Endothelial cell (in vitro differentiated cells): ENCODE measurements at places on chromosomes 4 and X.

- no peak for DNase-seq
Observed at GRCh38 chrX:139828830-139829229, 104.0 kb downstream of the ATP11C start.

DNA sequence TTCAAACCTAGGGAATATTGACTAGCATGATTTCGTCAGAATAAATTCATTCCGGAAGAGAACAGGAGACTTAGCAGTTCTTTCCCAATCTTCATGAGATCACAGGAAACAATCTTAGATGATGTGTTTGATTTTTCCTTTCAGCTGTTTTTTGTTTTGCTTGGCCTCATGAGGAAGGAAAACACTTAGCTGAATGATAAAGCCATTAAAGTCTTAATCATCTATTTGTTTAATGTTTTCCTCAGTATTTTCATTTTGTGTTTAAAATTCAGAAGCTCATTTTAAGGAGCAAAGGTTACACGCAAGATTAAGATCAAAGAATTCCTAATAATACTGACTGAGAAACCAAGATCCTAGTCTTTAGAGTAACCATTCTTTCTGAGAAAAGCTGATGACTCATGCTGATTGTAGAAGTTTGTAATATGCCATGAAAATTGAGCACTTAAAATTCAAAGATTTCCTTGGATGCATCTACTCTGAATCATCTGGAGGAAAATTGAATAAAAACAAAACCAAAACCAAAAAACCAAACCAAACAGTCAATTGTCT lies 15.4 kb upstream of the TBC1D19 start:
- no peak for DNase-seq

GRCh38 chr4:177214935-177215334 lies 94.7 kb upstream of the NEIL3 start:
- no peak for DNase-seq

DNA sequence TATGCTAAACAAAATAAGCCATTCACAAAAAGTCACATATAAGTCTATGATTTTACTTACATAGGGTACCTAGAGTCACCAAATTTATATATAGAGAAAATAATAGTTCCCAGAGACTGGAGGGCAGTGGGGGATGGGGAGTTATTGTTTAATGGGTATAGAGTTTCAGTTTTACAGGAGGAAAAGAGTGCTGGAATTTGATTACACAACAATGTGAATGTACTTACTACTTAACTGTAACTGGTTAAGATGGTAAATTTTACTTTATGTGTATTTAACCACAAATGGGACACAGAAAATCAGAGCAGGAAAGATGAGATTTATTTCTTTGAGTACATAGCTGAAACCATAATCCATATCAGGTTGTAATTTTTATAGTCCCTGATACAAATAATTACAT lies 144.4 kb downstream of the TMA16 start:
- DNase-seq: no peak

DNA sequence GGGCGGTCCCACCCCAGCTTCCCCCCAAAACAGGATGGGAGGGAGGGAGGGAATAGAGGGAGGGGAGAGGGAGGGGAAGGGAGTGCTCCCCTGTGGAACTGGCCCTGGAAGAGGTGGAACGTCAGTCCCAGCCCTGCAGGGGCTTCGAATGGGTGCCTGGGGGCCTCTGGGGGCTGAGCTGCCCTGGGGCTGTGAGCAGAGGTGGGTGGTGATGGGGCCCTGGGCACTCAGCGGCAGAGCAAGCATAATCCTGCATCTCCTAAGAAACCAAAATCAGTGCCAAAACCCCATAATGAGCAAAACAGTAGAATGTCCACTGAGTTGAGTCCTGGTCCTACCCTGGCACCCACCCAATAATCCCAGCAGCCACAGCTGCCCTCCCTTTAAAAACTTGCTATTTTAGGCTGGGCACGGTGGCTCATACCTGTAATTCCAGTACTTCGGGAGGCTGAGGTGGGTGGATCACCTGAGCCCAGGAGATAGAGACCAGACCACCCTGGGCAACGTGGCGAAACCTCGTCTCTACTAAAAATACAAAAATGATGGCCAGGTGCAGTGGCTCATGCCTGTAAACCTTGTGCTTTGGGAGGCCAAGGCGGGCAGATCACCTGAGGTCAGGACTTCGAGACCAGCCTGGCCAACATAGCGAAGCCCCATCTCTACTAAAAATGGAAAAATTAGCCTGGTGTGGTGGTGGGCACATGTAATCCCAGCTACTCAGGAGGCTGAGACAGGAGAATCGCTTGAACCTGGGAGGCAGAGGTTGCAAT lies 11.1 kb downstream of the DOK7 start:
- no peak for DNase-seq

GRCh38 chrX:4830880-4831557 lies 1117.6 kb upstream of the PRKX start:
- no peak for DNase-seq

DNA sequence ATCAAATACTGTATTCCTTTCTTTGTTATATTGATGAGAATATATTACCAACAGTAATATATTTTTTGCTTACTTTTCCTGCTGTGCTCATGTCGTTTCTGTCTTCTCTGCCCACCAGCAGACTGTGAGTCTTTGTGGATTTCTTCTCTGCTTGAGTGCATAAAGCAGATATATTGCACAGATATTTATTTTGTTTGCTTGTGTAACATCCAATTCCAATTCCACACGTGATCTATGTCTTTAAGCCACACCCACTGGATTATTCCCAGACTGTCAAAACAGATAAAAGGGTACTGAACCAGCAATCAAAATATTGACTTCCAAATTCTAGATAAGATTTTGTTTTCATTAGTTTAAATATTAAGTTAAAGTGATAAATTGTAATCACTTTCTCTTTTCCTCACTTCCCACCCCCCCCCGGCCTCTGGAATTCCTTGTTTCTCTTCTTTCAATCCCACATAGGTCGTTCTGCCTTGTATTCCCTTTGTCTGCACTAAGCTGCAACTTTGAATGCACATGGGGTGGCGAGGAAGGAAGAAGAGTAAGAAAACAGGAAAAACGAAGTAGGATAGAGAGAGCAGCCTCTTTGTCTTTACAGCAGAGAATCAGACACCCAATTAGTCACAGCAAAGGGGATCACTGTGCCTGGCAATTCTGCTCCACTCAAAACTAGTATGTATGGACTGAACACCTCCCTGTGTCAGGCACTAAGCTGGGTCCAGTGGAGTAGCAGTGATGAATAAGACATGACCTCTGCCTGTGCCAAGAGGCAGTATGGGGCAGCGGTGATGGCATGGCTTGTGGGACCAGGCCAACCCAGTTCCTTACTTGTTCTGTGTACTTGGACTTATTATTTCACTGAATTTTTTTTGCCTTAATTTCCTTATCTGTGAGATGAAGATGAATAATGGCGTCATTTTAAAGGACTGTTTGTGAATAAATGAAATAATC lies at the start of gene ADH1B:
TSS of gene ADH1B (minus strand) at position 161 of the 951 bp plus-strand sequence. CDS start at position 91, 70 bp downstream.
- DNase-seq: no peak

- no peak for DNase-seq
Observed at GRCh38 chr4:55367084-55367722, 21.2 kb downstream of the SRD5A3 start.

- DNase-seq: peak; percentile 59
Observed at GRCh38 chrX:119118780-119119395, 8.7 kb downstream of the KIAA1210 start.

GRCh38 chrX:19370061-19370460 lies 26.3 kb downstream of the PDHA1 start:
- no peak for DNase-seq

DNA sequence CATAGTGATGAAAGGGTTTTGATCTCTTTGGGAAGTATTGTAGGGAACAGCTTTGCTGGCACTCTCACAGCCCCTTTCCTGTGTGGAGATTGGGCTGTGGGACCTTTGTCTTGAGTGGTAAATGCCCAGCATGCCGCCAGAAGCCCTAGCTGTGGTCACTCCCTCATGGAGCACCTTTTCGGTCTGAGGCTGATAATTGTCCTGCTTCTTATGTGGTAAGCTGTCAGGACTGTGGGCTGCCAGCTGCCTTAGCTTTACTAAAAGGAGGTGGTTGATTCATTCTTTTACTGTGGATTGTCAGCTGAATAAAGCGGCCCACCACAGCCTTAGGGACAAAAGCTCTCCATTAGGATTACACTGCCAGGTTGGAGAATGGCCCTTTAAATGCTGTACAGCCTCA lies 7.1 kb downstream of the PASD1 start:
- no peak for DNase-seq

- no peak for DNase-seq
Observed at GRCh38 chrX:128961290-128961689, 562.0 kb downstream of the SMARCA1 start.

DNA sequence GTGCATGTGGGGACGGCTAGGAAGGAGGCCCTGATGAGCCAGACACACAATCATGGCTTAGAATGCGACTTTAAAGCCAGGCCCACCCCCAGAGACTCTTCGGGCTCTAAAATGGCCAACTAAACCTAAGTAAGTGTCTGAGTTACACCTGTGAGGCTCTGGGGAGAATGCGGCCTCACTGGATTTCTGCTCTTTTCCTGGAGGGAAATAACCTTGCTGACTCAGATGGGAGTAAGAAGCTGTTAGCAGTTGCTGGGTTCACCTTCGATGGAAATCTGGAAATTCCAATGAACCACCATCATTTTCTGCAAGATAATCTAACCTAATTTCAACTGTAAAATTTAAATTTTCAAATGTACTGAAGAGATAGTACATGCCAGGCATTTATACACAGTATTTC lies 97.6 kb upstream of the MAML3 start:
- DNase-seq: no peak

DNA sequence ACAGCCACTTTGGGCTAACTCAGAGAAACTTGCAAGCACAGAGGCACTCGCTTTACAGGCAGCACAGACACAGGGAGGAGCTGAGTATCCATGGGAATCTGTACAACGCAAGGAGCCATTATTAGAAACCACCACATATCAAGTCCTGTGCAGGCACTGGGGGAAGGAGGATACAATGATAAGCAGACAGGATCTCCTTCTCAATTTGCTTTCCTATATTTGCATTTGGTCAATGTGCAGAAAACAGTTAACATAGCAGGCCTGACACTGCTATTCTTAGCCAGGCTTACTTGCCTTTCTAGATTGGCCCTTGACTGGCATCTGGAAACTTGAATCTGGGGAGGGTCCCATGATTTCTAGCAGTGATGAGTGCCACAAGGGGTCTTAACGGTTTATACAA lies 65.8 kb downstream of the TEC start:
- no peak for DNase-seq

DNA sequence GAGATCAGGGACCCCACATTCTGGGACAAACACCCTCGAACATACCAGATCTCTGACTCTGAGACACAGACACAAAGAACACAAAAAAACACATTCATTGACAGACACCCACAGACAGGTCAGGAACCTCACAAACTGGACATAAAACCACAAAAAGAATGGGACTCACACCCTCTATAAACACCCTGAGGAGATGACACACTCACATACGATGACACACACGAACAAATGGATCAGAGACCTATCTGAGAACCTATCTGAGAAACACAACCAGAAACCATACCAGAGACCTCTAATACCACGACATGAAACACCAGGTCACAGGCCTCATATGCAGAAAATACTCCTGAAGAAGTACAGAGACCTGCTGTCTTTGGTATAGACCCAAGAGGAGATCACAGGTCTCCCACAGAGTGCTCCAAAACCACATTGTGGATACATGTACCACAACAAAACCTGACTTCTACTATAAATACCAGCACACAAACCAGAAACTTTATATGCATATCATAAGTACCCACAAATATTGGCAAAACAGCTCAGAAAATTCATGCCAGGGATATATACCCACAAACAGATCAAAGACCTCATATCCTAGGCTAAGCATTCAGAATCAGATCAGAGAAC lies 19.5 kb downstream of the SUV39H1 start:
- no peak for DNase-seq

GRCh38 chr4:140163029-140163810 lies 9.2 kb upstream of the MAML3 start:
- DNase-seq: no peak

- DNase-seq: no peak
Observed at GRCh38 chrX:10618961-10619360, 1.4 kb downstream of the MID1 start.

- DNase-seq: peak; percentile 49
Observed at GRCh38 chr4:183905593-183906488, 734 bp downstream of the STOX2 start.

DNA sequence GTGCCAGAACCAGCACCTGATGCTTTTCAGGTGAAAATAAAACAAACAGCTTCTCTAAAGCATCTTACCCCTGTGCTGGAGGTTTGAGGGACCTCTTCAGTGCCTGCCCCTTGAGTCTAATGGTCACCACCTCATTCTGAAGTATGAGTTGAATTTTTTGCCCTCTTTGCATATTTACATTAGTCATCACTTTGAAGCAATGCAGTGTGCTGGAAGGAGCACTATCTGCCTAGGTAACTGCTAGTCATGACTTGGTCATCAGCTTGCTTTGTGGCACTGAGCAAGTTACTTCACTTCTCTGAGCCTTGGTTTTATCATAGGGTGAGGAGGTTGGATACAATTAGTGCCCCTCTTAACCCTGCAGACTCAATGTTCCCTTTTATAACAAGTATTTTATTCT lies 44.9 kb downstream of the SPATA18 start:
- no peak for DNase-seq

DNA sequence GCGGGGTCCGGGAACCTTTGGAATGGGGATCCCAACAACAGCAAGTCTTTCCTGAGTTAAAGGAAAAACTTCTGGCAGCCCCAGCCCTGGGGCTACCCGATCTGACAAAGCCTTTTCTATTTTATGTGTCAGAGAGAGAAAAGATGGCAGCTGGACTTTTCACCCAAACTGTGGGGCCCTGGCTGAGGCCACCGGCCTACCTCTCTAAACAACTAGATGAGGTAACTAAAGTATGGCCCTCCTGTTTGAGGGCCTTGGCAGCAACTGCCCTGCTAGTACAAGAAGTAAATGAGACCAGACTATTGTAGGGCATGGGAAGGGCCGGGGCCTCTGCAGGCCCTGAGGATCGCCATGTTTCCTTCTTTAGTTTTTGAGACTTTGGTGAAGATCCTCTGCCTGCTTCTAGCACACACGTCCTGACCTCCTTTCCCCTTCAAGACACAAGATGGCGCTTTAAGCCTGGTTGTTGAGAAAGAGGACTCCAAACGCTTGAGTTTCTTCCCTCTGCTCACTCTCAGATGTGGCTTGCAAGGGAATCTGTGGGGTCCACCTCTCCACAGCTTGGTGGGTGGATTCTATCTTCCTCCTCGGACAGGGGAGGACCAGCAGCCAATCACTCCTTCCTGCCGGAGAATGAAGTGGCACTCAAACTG lies 18.5 kb upstream of the DRD5 start:
- DNase-seq: peak; percentile 70

GRCh38 chr4:17701138-17701839 lies 80.1 kb downstream of the FAM184B start:
- DNase-seq: no peak

- DNase-seq: no peak
Observed at GRCh38 chr4:92791871-92792440, 488.2 kb downstream of the GRID2 start.

DNA sequence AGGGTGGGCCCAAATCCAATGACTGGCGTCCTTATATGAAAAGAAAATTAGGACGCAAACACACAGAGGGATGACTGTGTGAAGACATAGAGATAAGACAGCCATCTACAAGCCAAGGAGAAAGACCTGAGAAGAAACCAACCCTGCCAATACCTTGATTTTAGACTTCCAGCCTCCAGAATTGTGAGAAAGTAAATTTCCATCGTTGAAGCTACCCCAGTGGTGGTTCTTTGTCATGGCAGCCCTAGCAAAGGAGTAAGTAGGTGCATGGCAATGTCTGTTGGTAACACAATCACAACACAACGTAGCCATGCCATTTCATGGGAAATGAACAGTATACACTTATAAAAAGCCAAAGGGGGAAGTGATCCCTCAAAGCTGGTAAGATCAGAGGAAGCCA lies 25.3 kb downstream of the SMIM20 start:
- DNase-seq: no peak
